Stromal cell of bone marrow (primary cell): ENCODE measurements at places on chromosomes 6 and 20.

DNA sequence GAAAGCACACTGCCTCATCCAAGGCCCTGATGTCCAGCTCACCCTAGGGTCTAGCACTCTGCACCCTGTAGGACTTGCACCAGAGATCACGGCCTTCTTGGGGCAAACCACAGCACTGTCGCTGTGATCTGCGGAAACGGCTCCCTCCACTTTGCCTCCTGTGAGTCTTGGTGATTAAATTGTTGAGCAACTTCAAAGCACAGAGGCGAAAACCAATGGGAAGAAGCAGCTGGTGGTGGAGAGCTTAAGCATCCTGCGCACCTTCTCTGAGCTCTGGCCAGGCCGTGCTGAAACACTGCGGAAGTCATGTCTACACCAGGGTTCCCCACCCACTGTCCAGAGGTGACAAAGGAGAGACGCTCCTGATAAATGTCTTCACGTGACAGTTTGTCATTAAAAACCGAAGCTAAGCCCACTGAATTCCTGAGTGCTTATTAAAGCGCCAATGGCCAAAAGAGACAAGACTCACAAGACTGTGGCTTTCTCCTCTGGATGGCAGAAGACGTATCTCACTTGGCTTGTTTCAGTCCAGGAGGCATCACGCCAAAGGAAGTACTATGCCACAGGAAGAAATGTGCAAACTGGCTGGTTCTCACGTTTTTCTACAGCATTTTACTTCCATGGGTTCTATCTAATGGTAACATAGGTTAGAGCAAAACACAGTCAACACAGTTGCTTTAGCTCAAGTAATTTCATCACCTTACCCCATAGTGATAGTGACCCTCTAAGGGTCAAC lies 3.1 kb downstream of the RAMACL start:
- DNase-seq: no peak

DNA sequence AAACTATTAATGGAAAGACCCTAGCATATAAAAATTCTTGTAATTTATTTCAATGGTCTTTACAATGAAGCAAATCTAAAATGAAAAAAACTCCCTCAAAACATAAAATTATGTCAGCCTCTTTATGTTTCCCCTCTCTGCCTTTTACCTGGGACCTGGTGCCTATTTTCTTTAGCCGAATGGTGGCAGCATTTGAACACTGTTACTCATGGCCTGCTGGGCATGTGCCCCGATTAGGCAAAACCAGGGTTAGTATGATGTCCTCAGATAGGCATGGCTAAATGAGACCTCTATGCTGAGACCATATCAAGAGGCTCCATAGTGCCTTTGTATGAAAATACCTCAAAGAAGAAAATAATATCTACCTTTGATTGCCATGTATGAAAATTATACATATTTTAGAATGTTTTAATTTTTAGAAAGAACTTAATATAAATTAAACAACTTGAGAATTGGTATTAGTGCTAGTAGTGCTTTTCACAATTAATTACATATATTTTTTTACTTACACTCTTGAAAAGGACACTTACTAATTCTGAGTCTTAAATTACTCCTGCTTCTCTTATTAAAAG lies 22.5 kb upstream of the C6orf58 start:
- DNase-seq: peak; percentile 30

DNA sequence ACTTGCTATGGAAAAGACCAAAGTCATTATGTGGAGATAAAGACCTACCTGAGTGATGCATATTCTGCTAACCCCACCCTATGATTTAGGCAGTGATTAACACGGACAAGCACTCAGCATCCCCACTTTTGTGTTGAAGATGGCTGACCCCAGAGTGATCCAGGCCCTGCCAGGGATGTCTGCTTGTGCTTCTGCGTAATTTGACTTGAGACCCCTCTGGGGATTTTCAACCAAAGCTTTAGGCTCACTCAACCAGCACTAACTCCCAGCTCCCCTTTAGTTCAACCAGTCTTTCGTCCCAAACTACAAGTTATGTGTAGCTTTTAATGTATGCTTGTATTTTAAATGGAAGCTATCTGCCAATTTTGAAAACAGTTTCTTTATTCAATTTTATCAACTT lies 538.0 kb upstream of the ID4 start:
- DNase-seq: no peak

DNA sequence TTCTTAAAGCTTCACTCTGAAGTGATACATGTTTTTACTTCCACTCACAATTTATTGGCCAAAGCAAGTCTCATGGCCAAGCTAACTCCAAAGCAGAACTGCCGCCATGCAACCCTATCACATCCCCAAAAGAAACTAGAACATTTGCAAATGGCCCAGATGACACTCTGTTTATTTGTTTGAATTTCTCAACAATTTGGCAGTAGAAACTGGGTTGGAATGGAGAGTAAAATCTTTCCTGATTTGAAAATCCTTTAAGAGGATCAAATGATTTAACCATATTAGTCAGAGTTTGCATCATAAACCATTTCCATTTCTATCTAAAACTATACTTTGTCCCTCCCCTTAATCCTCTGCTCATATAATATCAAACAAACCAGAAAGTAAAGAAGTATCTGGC lies 39.1 kb upstream of the E2F3 start:
- DNase-seq: no peak

GRCh38 chr6:160583794-160584193 lies 80.3 kb downstream of the LPA start:
- DNase-seq: no peak

- no peak for DNase-seq
Measured at GRCh38 chr6:12111363-12111670, 99.2 kb downstream of the HIVEP1 start.

DNA sequence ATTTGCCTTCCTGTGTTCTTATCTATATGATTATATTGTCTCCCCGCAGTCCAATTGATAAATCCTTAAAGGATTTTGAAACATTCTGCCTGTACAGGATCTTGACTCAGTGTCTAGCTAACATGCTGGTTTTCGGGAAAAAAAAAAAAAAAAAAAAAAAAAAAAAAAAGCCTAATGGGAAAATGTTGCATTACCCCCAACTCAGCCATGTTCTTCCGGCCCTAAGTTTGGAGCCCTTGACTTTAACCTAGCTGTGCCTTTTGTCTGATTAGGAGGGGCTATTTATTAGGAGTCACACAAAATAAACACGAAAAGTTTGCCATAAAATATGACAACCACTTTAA lies 244.4 kb upstream of the TCF21 start:
- DNase-seq: no peak

DNA sequence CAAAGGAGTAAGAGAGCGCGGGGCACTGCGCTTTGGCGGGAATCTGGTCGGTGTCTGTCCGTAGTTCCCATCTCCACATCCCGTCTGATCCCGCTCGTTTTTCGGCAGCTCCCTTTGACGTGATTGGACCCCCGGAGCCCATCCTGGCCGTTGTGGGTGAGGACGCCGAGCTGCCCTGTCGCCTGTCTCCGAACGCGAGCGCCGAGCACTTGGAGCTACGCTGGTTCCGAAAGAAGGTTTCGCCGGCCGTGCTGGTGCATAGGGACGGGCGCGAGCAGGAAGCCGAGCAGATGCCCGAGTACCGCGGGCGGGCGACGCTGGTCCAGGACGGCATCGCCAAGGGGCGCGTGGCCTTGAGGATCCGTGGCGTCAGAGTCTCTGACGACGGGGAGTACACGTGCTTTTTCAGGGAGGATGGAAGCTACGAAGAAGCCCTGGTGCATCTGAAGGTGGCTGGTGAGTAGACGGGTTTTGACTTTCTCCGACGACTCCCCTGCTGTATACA lies 1.4 kb downstream of the BTN1A1 start:
- DNase-seq: no peak

- DNase-seq: no peak
Measured at GRCh38 chr6:32156891-32157290, 3.0 kb downstream of the PPT2 start.

GRCh38 chr6:14589175-14589574 lies 471.6 kb downstream of the CD83 start:
- DNase-seq: no peak
